ENCODE measurements at places on chromosomes 5 and 9.

- no peak for DNase-seq
Measured at GRCh38 chr9:128159522-128159783, 612 bp upstream of the BBLN start.

DNA sequence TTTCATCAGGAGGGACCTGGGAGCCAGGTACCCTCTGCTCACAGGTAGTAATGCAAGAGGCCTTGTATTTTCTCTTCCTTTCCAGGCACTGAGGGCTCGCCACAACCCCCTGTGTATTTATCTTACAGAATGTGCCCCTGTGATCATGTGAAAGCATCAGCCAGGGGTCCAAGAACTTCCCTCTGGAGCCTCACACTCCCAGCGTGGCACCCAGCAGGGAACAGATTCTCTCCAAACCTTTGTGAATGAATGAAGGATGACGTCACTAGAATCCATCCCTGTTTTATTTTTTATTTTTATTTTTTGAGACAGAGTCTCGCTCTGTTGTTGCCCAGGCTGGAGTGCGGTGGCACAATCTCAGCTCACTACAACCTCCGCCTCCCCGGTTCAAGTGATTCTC is 107.3 kb upstream of the IER5L start:
- DNase-seq = no peak

DNA sequence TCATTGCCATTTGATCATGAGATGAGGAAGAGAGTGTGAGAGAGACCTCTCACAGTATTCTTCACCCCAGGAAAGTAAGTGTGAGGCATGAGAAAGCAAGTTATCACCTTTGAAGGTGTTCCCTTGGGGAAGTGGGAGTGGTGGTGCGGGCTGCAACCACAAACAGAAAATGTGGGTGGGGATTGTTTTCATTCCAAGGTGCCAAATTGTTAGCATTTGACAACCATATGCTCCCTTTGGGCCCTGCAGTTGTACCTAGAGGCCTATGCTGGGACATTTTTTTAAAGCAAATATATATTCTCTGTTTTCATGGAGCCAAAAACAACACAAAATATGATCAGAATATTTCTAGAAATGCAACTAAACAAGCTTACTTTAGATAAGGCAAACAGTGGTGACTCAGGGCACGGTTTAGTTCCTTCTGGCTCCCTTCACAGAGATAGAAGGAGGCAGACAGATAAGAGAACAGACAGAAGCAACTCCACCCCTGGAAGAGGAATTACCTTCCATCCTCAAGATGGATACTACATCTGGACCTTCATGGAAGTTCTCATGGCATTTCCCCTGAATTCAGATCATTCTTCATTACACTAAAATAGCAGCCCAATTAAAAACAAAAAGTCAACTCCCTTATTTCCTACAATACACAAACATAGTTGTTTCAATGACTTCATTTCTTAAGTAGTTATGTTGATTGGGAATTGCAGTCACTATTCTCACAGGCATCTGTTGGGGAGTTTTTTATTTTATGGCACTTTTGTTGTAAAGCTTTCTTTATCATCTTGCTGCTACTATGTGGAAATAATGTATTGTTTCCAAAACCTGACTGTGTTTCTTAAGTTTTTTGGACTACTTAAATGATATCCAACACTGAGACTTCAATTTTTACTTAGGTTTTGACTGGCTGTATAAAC is 416.6 kb downstream of the PLK2 start:
- no peak for DNase-seq

GRCh38 chr5:173890195-173890991 is 2.2 kb downstream of the CPEB4 start:
- DNase-seq = peak; percentile 39

DNA sequence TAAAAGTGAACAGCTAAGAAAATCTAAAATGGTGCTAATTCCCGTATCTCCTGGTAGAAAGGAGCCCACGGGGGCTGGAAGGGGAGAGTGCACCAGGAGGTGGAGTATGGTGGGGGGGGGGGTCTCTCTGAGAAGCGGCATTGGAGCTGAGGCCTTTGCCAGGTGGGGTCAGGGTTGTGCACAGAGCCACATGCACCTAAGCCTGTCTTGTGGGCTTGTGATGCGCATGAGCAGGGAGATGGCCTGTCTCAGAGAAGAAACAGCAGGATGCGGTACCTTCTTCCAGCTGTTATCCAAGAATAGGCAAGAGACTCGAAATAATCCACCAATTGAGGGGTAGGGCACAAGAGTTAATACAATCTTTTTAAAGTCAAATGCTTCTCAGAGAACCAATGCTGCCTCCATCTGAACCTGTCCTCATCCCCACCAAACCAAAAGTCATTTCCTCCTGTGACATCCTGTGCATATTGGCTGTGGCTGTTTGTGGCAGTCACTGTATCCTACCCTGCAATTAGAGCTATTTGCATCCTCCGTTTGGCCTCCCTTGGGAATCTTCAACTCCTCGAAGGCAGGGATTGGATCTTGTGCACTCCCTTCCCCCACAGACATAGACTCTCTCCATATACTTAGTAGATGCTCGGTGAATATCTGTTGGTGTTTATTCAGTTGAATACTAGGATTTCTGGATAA is 45.4 kb downstream of the FGF1 start:
- DNase-seq = no peak

GRCh38 chr9:92748233-92748497 is 16.5 kb downstream of the BICD2 start:
- no peak for DNase-seq

DNA sequence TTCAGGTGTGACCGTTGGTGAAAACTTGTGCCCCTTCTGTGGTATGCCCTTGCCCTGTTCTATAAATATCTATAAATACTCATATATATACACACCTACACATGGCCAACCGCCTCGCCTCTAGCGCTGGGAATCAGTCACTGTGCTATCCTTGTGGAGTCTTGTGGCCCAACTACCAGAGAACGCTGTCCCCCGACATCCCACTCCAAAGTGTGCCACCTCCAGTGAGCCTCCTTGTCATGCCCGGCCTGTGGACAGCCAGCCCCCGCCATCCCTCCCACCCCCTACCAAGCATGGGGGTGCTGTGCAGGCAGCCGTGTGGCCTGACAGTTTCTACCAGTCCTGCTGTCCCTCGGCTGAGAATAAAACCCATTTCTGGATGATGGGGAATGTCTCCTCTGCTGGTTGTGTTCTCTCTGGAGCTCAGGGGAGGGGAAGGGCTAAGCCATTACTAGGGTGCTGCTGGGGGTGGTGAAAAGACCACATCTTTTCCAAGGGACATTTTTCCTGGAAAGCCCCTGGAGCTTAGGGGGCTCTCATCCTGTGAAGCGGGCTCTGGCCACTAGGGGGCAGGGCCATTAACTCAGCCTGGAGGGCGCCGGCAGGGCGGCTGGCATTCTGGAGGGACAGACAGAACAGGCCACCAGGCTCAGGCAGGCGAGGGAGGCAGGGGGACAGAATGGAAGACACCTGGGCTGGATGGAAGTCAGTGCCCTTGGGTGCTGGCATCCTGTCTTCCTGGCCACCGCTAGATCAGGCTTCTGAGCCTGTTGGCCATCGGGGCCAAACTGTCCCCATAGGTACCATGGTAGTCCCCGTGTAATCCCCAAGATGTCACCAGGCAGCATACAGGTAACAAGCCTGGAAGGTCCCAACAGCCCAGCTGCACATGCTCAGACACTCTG is 20.7 kb downstream of the GOLGA2 start:
- peak; percentile 56 for DNase-seq

DNA sequence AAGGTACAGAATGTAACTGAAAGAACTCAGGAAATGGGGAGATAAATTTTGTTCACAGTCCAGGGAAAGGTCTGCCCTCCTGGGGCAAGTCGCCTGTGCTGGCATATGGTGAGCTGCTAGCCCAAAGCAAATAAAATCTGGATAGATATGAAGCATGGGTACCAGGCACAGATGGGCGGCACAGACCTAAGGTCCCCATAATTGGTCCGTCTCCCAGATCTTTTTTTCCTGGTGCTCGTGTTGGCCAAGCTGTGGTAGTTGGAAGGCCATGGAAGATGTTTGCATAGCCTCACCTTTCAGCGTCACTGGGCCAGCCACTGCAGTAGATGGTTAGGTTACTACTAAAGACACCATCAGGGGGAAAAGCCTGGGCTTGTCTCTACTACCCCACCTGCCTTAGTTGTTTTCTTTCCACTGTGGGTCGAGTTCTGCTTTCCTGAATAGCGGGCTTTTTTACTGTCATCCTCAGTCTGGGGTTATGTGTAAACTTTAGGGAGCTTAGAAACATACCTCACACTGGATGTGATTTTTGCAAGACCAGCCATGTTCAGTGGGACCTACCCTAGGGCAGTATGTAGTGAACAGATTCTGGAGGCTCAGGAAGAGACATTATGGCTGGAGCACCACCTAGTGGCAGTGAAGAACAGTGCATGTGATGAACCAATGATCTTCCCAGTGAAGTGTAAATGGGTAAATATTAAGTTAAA is 24.2 kb upstream of the GLRX start:
- DNase-seq = peak; percentile 75
